ENCODE measurements at places on chromosomes 2 and 18. TPM values are rescaled to one million over a fixed set of nuclear protein-coding genes. Genes with fewer than 3 reads are reported as not detected.

- DNase-seq = no peak
- H3K27ac ChIP-seq = no peak overlapping the region
- H3K4me1 ChIP-seq = no peaks in the 10 kb centered on the region
- no peak overlapping the region for H3K4me3 ChIP-seq
- H3K27me3 ChIP-seq = no peaks in the 10 kb centered on the region
Observed at GRCh38 chr2:167506395-167506794, 618.1 kb downstream of the XIRP2 start.

DNA sequence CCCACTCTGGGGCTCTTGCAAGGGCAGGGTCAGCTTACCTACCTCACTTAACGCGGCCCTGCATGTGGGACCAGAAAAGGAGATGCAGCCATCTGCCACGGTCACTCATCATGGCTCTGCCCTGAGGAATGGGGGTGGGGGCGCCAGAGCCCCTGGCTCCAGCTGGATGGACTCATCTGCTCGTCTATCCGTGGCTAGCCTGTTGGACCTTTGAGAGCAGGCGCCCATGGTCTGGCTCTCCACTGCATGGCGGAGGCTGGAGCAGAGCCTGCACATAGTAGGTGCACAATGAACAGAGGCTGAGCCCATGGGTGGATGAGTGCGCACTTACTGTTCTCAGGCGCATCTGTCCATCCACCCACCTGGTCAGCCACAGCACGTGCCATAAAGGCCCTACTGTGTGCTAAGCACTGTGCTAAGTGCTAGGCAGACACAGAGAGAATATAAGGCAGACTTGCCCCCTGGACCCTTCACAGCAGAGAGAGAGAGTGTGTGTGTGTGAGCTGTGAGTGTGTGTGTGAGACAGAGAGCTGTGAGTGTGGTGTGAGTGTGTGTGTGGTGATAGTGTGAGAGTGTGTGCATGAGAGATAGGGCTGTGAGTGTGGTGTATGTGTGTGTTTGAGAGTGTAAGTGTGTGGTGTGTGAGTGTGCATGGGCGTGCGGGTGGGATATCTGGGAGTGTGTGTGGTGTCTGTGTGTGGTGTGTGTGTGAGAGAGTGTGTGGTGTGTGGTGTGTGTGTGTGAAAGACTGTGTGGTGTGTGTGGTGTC, 151.3 kb downstream of the TFCP2L1 start:
- no peak overlapping the region for H3K27ac ChIP-seq
- H3K4me3 ChIP-seq = no peak overlapping the region
- DNase-seq = no peak
- peaks cover 28% of the 10 kb centered on the region for H3K27me3 ChIP-seq
- no peaks in the 10 kb centered on the region for H3K4me1 ChIP-seq
- H3K36me3 ChIP-seq = no peaks in the 10 kb centered on the region

GRCh38 chr2:209460151-209460761, 36.4 kb downstream of the MAP2 start:
- H3K36me3 ChIP-seq = peaks cover 2% of the 10 kb centered on the region
- no peak overlapping the region for H3K27ac ChIP-seq
- H3K4me1 ChIP-seq = peaks cover 2% of the 10 kb centered on the region
- no peaks in the 10 kb centered on the region for H3K27me3 ChIP-seq

DNA sequence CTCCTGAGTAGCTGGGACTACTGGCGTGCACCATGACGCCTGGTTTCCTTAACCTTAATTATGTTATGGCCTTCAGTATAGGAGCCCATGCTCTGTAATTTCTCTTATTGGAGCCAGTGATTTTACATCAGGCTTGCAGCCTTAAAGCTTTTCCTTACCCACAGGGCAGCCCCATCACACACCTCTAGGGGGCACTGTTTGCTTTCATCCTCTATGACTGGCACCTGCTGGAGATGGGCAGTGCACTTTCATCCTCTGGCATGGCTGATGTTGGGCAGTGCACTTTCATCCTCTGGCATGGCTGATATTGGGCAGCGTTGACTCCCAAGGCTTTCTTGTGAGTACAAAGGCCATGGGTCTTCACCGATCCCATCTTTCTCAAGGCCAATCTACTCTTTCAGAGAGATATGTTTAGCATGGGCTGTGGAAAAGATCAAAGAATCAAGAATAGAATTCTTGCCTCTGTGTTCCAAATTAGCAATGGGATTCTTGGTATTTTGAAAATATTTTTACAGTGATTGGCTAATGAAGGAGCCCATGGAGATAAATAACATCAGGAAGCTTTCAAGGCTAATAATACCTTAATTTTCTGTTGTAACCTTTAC, 80.7 kb upstream of the MEX3C start:
- H3K4me3 ChIP-seq = no peak overlapping the region
- peaks cover 13% of the 10 kb centered on the region for H3K4me1 ChIP-seq

- no peaks in the 10 kb centered on the region for H3K36me3 ChIP-seq
- peaks cover 3% of the 10 kb centered on the region for H3K4me1 ChIP-seq
- no peak overlapping the region for H3K27ac ChIP-seq
- H3K4me3 ChIP-seq = no peak overlapping the region
- no peak for DNase-seq
Observed at GRCh38 chr2:119730671-119731177, 29.0 kb upstream of the PTPN4 start.

GRCh38 chr2:187580462-187581124, 26.4 kb upstream of the TFPI start:
- H3K36me3 ChIP-seq = no peaks in the 10 kb centered on the region
- peaks cover 20% of the 10 kb centered on the region for H3K4me1 ChIP-seq
- no peak overlapping the region for H3K4me3 ChIP-seq
- no peaks in the 10 kb centered on the region for H3K27me3 ChIP-seq

GRCh38 chr2:231592636-231593145, at the start of gene TEX44:
TEX44 (plus strand) TSS chr2:231592864; CDS start chr2:231592952, 88 bp downstream.
- no peaks in the 10 kb centered on the region for H3K4me1 ChIP-seq
- no peak within 1 kb of the TSS for H3K27ac ChIP-seq
- H3K27me3 ChIP-seq = no peaks in the 10 kb centered on the region
- DNase-seq = no peak

GRCh38 chr2:10834068-10834655, 21.6 kb upstream of the PDIA6 start:
- peaks cover 9% of the 10 kb centered on the region for H3K4me1 ChIP-seq
- H3K27ac ChIP-seq = no peak overlapping the region
- H3K4me3 ChIP-seq = no peak overlapping the region
- DNase-seq = no peak

DNA sequence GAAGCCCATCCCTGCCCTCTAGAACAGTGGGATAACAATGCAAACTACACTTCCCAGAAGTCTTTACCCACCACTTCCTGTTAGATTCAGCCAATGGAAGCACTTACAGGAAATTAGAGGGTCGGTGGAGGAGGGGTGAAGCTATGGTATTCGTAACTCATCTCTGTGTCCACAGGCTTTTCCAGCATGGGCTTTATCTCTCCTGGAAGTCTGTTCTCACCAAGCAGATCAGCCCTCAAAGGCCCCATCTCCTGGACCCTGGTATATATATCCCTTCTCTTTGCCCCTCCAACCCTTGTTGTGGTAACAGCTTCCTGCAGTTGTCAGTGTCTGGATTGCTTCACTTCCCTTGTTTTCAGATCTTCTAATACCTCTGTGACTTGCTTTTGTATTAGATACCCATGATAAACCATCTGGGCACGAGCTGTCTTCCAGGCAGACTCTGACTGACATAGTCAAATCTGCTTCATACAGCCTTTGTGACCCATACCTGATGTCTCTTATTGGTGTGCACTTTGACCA, 475.0 kb upstream of the POU3F3 start:
- peaks cover 2% of the 10 kb centered on the region for H3K27me3 ChIP-seq
- peak overlapping the region; percentile 77 for H3K4me3 ChIP-seq
- no peak for DNase-seq

Gene MARCHF4
- 1.3 TPM for total RNA-seq

Gene SNTG2
- not detected for total RNA-seq

Gene PLGLB2
- 7.0 TPM for total RNA-seq

Gene RNF125
- total RNA-seq = 0.29 TPM
